Fibroblast of skin of back (primary cell): ENCODE measurements at places on chromosomes 13 and 19.

GRCh38 chr19:28864577-28865042 lies 348.3 kb downstream of the UQCRFS1 start:
- DNase-seq, result no peak

DNA sequence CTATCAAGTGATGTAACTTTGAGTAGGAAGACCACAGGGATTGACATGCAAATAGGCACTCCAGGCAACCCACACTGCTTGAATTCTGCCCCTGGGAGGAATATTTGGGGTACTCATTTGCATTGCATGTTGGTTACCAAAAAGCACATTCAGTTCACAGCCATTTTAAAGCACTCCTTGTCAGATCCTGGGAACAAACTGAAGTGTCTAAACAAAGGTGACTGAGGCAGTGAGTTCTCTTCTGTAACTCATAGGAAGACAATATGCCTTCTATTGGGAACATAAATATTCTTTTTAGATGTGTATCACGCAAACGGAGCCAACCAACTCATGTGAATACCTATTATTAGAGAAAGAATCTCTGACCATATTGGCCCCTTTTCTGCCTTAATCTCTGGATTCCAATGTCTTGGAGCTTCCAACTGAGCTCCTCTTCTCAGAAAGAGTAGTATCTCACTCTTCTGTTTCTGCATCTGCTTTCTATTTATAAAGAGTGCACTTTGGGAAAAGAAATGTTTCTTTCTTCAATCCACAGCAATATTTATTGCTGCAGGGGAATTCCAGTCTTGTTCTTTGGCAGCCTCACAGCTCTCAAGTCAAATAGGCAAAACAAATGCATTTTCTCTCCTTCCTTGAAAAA lies 125.7 kb upstream of the NBEA start:
- peak; percentile 1 for DNase-seq

GRCh38 chr13:91655731-91656130 lies 257.3 kb downstream of the GPC5 start:
- DNase-seq, result no peak

DNA sequence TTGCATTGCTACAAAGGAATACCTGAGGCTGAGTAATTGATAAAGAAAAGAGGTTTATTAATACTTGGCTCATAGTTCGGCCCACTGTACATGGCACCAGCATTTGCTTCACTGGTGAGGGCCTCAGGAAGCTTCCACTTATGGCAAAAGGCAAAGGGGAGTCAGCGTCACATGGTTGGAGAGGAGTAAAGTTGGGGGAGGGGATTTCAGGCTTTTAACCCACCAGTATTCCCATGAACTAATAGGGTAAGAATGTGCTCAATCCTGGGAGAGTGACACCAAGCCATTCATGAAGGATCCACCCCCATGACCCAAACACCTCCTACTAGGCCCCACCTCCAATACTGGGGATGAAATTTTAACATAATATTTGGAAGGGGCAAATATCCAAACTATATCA lies 82.5 kb upstream of the MYCBP2 start:
- DNase-seq, result no peak

DNA sequence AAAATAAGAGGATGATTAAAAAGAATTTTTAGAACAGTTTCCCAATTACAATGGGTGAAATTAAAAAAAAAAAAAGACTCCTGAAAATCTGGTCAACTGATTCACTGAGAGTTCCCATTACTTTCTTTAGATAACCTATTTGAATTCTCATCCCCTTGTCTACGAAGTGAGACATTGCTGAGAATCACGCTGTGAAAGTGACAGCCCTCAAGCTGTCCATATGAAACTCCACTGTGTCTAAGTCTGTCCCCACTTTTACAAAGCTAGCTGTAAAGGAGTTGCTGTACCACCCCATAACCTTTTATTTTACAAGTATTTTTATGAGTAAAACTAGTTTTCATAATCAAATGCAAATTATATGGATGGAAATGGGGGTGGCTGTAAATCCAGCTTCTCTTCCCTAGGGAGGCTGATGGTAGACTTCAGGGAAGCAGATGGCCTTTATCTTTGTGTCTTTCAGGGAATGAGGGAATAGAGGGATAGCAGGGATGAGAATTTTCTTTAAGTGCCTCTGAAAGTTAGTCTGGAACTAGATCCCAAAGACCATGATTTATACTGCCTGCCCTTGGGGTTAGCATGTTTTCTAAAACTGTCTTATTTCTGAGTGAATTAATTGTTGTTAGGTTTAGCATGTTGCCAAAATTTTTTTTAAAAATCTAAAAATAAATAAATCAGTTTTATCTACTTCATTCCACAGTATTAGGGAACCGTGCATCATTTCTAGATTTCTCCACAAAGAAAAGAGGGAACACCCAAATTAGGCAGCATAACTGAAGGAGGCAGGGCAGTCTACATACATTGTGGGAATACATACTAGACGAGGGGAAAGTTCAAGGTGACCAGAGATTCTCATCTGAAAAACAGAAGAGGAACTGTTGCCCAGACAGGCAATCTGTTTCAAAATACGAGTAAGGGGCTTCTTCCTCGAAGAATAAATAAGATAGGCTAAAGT lies 1219.1 kb downstream of the UQCRFS1 start:
- no peak for DNase-seq

- DNase-seq, result no peak
Observed at GRCh38 chr19:2144190-2144589, 7.2 kb downstream of the AP3D1 start.

GRCh38 chr13:43139211-43139610 lies 115.8 kb downstream of the DNAJC15 start:
- no peak for DNase-seq

GRCh38 chr13:109154966-109155761 lies 525.8 kb downstream of the MYO16 start:
- peak; percentile 77 for DNase-seq

GRCh38 chr19:16872728-16873127 lies 16.1 kb upstream of the F2RL3 start:
- DNase-seq, result no peak

- DNase-seq, result no peak
Observed at GRCh38 chr19:29934781-29935180, 7.3 kb upstream of the URI1 start.

GRCh38 chr13:48220592-48220980 lies 12.4 kb upstream of the ITM2B start:
- DNase-seq, result no peak

DNA sequence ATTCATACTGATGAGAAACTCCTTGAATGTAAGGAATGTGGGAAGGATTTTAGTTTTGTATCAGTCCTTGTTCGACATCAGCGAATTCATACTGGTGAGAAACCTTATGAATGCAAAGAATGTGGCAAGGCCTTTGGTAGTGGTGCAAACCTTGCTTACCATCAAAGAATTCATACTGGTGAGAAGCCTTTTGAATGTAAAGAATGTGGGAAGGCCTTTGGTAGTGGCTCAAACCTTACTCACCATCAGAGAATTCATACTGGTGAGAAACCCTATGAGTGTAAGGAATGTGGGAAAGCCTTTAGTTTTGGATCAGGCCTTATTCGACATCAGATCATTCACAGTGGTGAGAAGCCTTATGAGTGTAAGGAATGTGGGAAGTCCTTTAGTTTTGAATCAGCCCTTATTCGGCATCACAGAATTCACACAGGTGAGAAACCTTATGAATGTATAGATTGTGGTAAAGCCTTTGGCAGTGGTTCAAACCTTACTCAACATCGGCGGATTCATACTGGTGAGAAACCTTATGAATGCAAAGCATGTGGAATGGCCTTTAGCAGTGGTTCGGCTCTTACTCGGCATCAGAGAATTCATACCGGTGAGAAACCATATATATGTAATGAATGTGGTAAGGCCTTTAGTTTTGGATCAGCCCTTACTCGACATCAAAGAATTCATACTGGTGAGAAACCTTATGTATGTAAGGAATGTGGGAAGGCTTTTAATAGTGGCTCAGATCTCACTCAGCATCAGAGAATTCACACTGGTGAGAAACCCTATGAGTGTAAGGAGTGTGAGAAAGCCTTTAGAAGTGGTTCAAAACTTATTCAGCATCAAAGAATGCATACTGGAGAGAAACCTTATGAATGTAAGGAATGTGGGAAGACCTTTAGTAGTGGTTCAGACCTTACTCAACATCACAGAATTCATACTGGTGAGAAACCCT lies 26.6 kb downstream of the ZNF345 start:
- no peak for DNase-seq

DNA sequence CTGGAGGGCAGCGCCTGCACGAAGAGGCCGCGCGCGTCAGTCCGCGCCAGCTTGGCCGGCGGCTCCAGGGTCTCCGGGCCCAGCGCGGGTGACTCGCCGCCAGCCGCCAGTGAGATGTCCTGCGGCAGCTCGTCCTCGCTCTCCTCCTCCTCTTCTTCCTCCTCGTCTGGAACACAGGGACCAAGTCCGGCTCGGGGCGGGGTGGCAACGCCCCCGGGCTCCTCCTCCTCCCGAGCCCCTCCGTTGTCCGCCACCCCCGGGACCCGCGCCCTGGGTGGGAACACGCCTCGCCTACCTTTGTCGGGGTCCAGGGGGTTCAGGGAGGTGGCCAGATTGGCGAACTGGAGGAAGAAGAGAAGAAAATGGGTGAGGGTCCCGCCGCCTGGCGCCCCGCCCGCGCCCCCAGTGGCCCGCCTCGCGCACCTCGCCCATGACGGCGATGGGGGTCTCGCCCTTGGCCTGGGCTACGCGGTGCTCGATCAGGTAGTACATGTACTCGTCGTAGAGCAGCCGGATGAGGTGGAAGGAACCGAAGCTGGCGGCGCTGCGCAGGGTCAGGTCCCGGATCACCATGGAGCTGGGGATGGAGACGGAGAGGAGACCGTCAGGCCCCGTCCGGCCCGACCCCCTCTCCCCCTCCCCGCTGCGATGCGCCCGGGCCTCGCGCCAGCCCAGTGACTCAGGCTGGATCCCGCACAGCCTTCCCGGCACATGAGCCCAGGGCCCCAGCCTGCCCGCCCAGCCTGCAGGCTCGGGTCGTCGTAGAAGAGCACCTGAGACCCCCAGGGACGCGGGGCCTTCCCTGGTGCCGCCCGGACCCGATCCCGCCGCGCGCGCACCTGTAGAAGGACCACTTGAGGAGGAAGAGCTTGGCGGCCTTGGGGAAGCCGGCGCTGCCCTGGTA lies 10.6 kb downstream of the DCAF15 start:
- no peak for DNase-seq

GRCh38 chr13:74062933-74063332 lies 71.3 kb downstream of the KLF12 start:
- DNase-seq, result peak; percentile 38

GRCh38 chr13:86438034-86438433 lies 638.8 kb upstream of the SLITRK6 start:
- no peak for DNase-seq

GRCh38 chr19:1758959-1759903 lies 5.9 kb downstream of the ONECUT3 start:
- no peak for DNase-seq

DNA sequence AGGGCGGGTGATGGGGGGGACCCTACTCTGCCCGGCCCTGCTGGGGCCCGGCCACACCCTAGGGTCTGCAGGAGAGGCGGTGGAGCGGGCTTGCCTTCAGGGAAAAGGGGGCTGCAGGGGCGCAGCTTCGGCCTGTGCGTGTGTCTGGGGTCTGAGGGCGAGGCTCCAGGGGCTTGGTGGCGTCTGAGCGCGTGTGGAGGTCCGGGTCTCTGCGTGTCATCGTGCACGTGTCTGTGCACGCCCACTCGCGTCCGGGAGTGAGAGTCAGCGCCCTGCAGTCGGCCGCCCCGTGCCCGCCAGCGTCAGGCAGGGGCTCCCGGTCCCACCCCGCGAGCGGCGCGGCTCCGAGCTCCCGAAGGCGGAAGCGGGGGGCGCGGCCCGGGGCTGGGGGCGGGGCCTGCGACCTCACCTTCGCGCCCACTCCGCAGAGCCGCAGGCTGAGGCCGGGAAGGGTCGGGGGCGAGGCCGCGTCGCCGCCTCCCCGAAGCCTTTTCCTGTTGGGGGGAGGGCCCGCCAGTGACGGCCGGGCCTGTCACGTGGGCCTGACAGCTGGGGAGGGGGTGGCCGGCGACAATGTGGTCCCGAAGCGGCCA lies at the start of gene ARHGAP45:
TSS of gene ARHGAP45 (plus strand) at position 420 of the 593 bp plus-strand sequence. CDS start 239 bp downstream, outside the sequence.
- no peak for DNase-seq

GRCh38 chr13:66036024-66036614 lies 1194.0 kb downstream of the PCDH9 start:
- DNase-seq, result no peak

DNA sequence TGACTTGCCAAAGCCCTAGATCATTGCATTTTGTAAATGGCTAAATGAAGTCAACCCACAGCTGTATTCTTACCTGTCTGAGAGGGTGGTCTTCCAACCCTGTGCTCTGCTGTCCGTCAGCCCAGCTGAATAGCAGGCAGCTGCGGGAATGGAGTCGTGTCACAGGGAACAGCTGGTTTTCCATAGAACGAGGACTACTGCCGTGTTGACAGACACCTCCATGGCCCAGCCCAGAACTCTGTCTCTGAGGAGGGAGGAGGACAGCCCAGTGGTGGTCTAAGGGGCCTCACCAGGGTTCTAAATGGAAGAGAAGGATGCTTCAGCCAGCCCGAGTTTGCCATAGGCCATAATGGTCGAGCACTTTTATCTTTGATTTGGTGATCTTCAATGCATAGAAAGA lies 110.7 kb downstream of the SLC7A1 start:
- DNase-seq, result no peak

GRCh38 chr13:22235285-22235949 lies 564.5 kb downstream of the FGF9 start:
- peak; percentile 8 for DNase-seq

DNA sequence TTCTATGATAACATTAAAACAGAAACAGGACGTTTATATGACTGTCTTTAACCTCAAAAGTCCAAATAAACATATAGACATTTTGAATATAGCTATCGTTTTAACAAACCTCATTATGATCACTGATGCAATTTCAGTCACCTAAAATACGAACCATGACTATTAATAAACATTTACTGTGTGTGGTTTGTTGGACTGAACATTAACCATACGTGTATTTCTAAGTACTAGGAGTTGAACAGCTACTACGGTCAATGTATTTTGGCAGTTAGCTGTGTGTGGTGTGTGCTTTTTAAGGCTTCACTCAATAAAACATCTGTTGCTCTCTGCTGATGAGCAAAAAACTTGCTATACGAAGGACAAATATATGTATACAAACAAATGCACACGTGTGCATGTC lies 281.4 kb downstream of the ABCC4 start:
- no peak for DNase-seq

DNA sequence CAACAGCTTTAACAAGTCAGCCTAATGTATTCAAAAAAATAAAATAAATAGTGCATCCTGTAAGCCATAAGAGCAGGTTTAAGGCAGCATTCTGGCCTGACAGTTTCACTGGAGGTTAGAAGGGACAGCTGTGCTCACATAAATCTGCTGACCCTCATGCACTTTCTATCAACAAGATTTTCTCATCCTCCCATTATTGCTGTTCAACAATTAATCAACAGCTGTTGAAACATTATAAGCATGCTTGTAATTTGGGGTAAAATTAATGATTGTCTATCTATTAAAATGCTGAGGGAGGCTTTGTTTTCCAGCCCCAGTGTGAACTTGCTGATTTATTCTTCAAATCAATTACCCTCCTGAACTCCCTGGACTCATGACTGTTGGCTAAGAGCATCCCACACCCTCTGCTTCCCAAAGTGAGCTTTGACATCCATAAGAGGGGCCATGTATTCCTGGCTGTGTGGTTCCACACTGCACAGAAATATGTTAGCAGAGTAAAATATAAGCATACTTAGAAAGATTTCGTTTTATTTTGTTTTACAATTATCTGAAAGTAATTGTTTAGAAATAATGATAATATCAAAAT lies 492.4 kb downstream of the EFNB2 start:
- DNase-seq, result no peak

- DNase-seq, result no peak
Observed at GRCh38 chr19:41895745-41896580, 13.0 kb downstream of the ARHGEF1 start.
